BJ (cell line): ENCODE measurements at places on chromosomes 2 and 18.

- DNase-seq = no peak
Measured at GRCh38 chr2:240253583-240254145, 113.2 kb upstream of the OTOS start.

GRCh38 chr18:12998332-12999060, 7.3 kb downstream of the CEP192 start:
- no peak for DNase-seq

GRCh38 chr2:215347878-215348277, 36.0 kb downstream of the ATIC start:
- no peak for DNase-seq

- DNase-seq = no peak
Measured at GRCh38 chr2:42376758-42377157, 15.7 kb upstream of the COX7A2L start.

- no peak for DNase-seq
Measured at GRCh38 chr18:23908827-23909226, 105.7 kb upstream of the TTC39C start.

DNA sequence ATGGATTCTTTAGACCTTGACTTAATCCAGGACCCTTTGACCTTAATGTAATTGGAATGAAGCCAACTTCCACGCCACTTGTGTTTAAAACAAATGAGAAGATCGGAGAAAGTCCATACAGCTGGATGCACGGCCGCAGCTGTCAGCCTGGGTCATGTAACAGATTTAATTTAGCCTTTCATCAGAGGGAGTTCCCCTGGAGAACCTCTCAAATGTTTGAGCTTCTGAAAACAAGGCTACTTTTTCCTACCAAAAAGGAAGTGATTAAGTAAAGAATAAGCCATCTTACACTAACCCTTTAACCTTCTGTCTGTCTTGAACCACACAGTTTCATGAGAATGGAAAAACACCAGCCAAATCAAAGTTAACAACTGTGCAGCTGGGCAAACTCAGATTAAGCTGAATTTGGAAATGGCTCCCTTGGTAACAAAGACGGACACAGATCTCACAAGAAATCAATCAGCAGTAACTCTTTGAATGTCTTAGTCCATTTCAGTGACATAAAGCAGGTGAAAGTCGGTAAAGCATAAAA, 103.6 kb downstream of the DOCK10 start:
- no peak for DNase-seq

DNA sequence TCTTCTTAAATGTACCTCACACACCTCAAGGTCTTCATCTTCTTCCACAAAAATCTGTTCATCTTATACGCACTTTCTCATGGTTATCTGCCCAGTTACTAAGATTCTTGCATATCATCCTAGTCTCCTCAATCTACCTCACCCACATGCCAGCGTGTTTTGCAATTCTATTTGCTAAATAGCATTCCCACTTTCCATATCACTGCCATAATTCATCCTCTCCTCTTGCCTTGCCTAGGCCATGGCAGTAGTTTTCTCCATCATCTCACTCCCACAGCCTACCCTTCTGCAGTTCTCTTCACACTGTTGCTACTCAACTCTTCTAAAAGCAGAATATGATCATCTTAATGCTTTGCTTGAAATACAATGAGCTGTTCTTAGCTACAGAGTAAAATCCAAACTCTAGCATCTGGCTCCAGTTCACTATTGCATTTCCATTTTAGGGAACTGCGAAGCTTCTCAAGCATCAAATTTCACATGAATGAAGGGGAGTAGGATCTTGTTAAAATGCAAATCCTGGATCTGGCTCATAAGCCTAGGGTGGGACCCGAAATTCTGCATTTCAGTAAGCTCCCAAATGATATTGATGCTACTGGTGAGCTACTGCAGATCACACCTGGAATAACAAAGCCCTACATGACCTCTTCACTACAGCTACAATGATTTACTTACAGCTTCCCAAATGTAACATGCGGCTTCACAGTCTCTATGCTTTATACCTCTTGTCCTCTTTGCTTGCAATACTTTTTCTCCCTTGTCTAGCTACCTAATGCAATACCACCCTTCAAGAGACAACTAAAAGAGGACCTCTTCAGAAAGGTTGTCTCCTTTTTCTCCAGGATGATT, 293.9 kb downstream of the SATB2 start:
- no peak for DNase-seq

DNA sequence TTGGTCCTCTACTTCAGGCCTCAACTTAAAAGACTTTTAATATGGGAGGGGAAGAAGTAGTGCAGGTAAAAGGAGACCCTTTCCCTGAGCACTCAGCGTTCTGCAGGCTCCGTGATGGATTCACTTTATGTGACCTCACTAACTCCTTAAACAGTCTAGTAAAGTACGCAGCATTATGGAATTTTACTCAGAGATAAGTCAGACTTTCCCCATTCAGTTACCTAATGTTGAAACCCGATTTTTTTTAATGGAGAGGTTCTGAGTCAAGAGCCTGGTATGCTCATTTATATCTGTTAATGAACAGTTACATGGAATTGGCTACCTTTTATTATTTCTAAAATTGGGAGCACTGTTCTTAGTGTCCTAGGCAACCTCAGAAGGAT, 34.1 kb downstream of the RASGRP3 start:
- DNase-seq = no peak

GRCh38 chr18:23967321-23968089, 47.0 kb upstream of the TTC39C start:
- DNase-seq = no peak

GRCh38 chr18:5527603-5528002, 16.2 kb downstream of the EPB41L3 start:
- DNase-seq = peak; percentile 74

DNA sequence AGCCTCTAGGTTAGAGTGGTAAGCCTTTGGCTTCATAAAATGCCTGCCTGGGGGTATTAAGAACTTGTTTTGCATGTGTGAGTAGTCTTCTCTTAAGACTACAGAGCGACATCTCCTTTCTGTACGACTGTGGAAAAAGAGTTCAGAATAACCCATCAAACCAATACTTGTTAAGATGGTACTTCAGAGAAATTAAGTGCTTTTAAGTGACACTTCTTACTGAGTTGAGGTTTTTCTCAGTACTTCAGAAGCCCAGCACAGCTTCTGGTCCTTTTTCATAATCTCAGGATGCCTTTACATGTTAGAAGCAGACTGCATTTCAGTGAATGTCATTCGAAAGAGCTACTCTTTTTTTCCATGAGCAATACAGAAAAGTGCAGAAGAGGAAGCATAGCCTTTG, 10.8 kb downstream of the XRCC5 start:
- no peak for DNase-seq

DNA sequence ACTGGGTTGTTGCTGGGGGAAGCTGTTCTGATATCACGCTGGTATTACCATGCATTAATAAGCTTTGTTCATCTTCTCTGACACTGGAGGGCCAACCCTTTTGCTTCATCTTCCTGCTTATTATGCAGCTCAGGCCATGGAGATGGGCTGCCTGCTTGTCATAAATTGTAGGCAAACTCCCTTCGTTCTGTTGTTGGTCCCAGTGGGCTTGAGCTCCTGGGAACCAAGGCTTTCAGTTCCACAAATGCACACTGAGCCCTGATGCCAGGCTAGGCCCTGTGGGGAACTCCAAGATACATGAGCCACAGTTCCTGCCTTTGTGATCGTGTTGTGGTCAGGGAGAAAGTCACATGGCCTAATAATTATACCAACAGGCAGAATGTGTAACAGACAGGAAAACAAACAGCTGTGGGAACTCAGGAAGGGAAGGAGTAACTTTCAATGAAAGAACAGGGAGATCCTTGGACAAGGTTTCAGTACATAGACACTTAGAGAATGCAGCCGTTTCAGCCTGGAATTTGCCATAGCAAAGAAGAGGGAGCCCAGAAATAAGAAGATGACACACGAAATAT, 49.0 kb upstream of the BCL2L11 start:
- peak; percentile 26 for DNase-seq

DNA sequence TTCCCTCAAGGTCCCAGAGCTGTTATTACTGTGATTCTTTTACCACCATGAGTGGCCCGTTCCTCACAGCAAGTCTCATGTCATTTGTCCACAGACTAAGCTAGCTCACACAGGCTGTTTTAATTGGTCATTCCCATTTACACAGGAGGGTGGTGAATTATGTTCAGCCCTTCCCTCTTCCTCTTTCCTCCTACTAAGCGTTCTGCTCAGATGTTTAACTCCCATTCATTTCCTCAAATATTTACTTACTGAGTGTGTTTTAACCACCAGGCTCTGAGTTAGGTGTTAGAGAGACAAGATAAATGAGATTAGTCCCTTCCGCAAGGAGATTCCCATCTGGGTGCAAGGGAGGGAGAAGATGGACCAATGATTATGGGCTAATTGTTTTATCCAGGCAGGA, 403.6 kb upstream of the ACVR2A start:
- no peak for DNase-seq

DNA sequence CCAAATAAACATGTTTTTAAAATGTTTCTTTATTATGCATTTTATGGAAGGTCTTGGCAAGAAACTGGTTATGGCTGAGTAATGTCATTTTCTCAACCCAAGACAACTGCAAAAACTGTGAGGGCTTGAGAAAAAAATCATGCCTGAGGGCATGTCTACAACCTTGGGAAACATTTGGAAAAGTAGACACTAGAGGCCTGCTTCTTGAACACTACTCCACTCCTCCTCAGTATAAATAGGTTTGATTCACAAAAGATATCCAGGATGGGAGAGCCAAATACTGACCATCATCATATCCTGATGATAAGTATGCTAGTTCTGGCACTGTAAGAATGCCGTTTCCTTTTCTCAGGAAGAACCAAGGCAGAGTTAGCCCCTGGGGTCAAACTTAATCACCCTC, 71.1 kb downstream of the OSR1 start:
- DNase-seq = peak; percentile 19

- no peak for DNase-seq
Measured at GRCh38 chr2:71071681-71072398, 3.4 kb downstream of the NAGK start.

GRCh38 chr18:74060579-74060978, 87.1 kb downstream of the FBXO15 start:
- no peak for DNase-seq

DNA sequence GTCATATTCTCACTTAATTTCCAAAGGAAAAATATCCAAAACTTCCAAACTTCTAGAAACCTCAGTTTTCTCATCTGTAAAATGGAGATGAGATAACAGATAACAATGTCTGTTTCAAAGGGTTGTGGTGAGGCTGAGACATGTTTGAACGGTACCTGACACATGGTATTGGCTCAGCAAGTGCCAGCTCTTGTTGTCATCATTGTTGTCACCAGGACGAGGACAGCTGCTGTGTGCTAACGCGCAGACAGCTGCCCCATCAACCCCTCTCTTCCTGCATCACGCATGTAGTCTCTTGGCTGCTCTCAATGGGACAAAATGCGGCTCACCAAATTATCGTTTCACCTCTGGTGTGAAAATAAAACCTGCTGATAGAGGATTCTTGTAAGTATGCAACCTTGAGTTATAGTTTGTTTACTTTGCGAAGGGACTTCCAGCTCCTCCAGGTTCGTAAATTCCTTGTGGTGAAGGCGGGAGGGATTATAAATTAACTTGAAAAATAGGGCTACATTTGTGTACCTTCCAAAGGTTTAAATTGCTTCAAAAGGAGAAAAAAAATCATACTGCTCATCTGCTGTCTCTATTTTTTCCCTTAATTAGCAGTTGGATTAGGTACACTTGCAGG, 605.4 kb downstream of the BCL11A start:
- no peak for DNase-seq

DNA sequence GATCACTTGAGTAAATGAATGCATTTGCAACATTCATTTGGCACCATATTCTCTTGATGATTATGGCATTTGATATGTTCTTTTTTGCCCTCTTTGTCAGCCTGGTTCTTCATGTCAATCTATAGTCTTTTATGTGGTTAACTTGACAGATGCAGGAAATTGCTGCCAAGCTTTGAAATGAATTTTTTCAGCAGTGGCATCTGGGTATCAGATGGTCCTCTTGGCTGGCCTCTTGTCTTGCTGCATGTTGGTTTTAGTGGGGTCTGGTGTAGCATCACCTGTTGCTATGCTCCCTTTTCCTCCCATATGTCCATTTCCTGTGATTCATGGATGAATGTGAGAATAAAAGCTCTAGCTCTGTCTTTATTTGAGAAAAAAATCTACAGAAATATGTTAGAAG, 119.9 kb downstream of the DPP4 start:
- DNase-seq = no peak

- no peak for DNase-seq
Measured at GRCh38 chr2:120635146-120635545, 100.5 kb upstream of the GLI2 start.

DNA sequence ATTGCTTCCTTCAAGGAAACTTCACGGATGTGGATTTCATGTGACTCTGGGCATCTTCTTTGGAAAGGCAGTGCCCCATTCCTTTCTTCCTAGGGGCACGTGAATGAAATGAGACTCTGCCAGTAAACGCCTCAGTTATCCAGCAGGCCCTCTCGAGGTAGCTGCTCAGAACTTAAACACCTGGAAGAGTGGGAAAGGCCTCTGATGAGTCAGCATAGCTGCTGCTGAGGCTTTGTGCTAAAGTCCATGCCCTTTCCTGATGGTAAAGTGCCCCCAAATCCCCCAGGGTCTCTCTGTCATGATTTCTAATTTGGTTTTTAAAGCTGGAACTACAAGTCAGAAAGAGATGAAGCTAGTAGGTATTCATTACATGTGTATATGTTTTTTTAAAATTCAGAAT, 3.8 kb downstream of the SLC1A4 start:
- DNase-seq = no peak

DNA sequence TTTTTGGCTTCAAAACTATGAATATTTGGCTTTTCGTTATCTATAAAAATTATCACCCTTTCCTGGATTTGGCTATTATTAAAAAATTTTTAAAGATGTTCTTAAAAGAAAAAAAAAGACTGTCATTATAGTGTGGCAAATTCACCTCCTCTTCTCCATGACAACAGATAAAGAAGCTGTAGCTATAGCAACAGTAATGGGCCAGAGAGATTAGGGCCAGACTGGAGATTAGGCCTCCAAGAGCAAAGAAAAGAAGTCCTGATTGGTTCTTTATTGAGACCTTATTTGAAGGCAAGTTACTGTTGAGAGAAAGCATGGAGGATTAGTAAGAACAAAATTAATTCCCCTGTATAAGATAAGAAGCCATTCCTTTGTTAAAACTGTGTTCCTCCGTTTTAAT, 812.5 kb downstream of the DCC start:
- DNase-seq = no peak

DNA sequence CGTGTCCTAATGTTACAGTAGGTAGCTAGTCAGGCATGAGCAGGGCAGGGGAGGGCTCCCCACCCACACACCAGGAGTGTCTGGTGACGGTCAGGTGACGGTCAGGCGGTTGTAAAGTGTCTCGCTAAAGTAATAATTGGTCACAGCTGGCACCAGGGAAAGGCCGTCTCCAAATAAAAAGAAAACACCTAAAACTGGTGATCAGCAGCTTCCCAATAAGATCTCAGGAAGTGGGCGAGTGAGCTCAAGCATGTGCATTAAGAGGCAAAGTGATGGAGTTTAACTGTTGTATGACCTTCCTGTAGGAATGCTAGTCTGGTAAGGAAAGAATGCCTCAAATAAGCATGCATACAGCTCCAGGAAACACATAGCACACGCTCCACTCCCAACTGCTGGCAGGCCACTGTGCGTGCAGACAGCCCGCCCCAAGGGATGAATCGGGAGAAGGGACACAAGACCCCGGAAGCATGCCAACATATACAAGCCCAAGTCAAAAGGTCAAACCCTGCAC, 177.1 kb downstream of the RNF144A start:
- no peak for DNase-seq

GRCh38 chr2:181454686-181455450, 2.3 kb upstream of the ITGA4 start:
- DNase-seq = no peak
